CMK (cell line): ENCODE measurements at places on chromosomes 1 and 21.

DNA sequence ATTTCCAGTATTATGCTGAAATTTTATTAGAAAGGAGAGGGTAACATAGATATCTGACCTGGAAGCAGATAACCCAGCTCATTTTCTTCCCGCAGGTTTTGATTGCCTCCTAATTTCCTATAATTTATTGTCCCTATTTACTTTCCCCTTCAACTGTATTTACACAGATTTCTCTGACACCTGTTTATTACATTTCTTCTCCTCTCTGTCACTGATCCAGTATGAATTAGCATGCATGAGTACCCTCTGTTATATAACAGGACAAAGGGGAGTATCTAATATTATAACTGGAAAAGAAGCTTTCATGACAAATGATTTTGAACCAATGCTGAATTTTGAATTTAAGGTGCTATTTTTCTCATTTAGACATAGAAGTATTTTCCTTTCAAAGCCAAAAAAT, 37.4 kb downstream of the DENND1B start:
- DNase-seq: no peak

GRCh38 chr1:99728494-99729235, 37.8 kb downstream of the FRRS1 start:
- DNase-seq: peak; percentile 24

DNA sequence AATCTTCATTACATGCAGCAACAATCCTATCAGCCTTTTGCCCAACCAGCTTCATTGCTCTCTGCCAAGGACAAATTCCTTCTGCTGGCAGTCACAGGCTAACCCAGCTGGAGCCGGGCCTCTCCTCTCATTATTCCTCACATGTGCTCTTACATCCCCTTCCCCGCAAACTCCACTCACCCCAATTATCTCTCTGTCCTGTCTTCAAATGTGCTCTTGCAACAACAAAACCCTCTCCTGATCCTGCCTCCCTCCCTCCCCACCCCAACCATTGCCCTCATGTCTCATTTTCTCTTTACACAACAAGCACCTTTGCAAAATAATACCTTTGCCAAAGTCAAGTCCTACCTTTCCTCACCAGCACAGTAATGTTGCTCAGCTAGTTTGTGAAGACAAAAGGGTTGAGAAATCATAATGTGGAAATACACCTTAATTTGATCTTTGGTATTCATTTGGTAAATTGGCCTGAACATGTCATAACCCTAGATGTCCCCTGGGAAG, 36.0 kb upstream of the DHCR24 start:
- DNase-seq: no peak

DNA sequence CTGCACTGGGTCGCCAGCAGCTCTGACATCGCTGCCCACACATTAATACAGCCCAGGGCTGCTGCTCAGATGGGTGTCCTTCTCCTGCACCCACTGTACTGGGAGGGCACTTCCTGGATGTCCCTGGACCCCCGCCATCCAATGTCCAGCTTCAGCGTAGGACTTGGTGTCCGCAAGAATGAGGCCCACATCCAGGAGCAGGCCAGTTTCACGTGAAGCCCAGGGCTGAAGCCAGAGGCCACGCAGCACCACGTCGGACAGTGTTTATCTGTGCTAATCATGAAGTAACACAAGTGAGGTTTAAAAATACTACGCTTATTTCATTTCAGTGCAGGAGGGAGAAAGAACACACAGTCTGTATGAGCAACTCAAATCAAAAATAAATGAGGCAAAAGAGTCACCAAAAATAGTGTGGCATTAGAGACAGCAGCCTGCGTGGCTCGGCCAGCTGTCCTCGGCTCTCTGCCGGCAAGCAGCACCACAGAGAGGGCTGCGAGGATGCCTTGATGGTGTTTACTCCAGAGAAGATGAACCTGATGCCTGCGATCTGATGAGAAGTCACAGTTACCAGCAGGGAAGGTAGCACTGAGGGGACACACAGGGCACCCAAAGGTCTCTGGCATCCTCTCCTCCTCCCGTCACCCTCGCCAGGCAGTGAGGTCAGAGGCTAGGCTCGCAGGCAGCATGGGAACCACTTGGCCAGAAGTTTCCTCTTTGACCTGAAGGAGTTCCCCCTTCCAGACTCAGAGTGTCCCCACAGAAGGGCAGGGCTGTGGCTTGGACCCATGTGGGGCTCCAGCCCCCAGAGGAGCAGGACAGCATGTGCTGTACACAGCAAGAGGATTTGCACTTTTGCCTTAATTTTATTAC, 22.1 kb upstream of the NPHP4 start:
- DNase-seq: no peak

- DNase-seq: no peak
These were observed 250.3 kb upstream of the PROX1 start for GRCh38 chr1:213737398-213738035.
